ENCODE measurements at places on chromosomes 1 and 21.

DNA sequence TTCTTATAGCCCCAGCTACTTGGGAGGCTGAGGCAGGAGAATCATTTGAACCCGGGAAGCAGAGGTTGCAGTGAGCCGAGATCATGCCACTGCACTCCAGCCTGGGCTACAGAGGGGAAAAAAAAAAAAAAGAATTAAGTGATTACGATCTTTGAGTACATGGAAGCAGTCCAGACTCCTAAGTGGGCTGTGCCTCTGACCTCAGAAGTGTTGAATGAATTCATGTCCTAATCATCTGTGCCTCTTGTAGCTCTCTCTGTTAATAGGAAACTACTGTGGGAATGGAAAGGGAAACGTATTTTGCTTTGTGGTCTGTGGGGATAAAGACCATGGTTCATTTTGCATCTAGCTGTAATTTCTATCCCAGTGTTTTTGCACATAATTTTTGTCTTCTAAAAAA lies 8.4 kb upstream of the IVNS1ABP start:
- DNase-seq, result no peak

DNA sequence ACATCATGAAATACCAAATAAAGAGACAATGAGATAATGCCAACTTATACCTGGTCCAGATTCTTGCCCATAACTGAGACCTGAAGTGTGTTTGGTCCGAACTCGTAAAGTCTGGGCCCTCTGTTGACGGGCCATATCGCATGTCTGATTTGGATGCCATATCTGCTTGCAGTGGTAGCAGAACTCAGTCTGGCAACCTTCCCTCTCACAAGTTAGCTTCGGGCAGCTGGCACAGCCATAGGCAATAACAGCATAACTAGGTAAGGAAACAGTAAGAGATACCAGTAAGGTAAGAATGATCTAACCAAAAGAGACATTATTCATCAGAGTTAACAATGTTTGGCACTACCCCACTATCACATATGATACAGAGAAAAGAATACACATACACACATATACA lies 15.1 kb downstream of the RNF19B start:
- DNase-seq, result no peak

GRCh38 chr1:202085682-202086373 lies 36.9 kb upstream of the GPR37L1 start:
- no peak for DNase-seq

DNA sequence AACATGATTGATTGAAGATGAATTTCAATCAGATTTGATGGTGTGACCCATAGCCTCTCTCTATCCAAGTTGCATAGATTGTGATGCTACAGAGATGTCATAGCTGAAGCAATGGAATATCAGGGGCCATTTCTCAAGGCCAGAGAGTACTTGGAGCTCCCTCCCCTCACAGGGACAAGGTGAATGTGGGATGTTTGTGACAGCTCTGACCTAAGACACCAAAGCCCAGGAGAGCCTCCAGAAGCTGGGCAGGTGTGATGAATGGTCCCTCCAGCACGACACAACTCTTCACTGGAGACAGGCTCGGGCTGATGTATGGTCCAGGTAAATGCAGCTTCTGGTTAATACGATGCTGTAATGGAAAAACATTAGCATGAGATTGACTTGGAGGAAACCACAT lies 101.0 kb upstream of the ZC3H12A start:
- DNase-seq, result no peak

DNA sequence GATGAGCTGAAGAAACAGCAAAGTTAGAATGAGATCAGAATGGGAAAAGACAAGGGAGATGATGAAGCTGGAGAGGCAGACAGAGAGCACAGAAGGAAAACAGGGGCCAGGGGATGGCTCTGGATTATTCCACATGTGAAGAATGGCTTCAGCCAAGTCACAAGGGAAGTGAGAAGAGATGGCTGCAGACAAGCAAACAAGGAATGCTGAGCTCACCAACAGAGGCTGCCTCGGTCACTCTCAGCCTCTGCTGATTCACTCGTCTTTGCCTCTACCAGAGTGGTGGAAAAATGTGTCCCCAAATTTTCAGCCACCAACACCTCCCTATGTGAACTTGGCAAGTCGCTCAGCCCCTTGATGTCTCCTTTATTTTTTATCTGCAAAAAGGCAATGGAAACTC lies 46.7 kb downstream of the TRABD2B start:
- no peak for DNase-seq

GRCh38 chr1:12810691-12811408 lies 19.7 kb downstream of the PRAMEF1 start:
- no peak for DNase-seq

- no peak for DNase-seq
Observed at GRCh38 chr1:185279571-185279970, 37.5 kb downstream of the IVNS1ABP start.

DNA sequence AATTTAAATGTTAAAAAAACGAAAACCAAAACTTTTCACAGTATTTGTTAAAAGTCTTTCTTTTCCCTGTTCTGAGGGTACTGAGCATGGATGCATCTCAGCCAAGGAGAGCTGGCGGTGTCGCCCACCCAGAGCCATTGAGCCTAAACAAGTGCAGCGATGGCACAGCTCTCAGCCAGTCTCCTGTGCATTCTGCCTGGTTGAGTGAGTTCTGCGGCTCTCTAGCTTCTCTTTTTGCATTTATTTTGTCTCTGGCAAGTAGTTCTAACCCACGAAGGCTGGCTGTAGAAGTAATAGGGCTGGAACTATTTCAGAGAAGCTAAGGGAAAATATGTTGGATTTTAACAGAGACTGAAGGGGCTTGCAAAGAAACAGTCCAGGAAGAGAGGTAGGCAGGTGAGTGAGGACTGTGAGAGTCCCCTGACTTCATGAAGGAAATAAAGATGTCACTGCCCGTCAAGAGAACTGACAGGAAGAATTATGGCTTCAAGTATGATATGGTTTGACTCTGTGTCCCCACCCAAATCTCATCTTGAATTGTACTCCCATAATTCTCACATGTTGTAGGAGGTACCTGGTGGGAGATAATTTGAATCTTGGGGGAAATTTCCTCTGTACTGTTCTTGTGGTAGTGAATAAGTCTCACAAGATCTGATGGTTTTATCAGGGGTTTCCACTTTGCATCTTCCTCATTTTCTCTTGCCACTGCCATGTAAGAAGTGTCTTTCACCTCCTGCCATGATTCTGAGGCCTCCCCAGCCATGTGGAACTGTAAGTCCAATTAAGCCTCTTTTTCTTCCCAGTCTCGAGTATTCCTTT lies 35.7 kb upstream of the LIN9 start:
- no peak for DNase-seq

DNA sequence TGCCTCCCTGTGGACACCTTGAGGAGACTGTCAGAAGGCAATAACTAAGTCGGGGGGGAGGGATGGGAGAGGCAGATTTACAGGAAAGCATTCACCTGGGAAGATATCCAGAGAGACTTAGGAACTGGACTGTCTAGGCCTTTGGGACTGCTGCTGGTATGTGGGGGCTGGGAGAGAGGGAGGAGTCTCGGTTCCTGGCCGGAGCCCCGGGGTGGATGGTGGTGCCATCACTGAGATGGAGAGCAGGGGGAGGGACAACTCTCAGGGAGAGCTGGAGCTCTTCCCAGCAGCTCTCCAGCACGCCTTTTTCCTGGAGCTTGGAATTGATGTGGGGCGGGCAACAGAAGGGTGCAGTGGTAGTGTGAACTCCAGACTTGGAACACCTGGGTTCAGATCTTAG lies 22.1 kb downstream of the PTPRF start:
- no peak for DNase-seq

GRCh38 chr1:41574842-41575241 lies 90.4 kb upstream of the EDN2 start:
- no peak for DNase-seq

DNA sequence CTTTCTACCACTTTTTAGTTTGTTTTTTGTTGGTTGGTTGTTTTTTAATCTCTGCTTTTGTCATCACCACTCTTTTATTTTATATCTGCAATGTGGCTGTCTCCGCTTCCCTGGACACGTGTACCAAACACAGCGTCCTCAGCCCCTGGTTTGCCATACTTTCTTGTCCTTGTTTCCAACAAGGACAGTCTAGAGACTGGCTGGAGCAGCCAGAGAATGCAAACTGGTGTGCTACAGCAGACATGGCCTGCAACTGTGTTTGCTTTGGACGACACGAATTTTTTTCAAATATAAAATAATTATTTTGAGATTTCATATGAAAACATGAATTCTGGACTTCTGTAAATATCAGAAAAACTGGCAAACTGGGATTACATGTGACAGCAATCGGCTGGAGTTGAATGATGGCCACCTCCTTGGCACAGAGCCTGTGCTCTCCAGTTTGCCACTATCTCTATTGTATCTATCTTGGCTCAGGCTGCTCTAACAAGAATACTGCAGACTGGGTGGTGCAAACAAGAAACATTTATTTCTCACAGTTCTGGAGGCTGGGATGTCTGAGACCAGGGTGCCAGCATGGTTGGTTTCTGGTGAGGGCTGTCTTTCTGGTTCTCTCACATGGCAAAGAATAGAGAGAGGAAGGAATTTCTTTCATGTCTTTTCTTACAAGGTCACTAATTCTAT lies 34.6 kb upstream of the POU2F1 start:
- DNase-seq, result no peak

DNA sequence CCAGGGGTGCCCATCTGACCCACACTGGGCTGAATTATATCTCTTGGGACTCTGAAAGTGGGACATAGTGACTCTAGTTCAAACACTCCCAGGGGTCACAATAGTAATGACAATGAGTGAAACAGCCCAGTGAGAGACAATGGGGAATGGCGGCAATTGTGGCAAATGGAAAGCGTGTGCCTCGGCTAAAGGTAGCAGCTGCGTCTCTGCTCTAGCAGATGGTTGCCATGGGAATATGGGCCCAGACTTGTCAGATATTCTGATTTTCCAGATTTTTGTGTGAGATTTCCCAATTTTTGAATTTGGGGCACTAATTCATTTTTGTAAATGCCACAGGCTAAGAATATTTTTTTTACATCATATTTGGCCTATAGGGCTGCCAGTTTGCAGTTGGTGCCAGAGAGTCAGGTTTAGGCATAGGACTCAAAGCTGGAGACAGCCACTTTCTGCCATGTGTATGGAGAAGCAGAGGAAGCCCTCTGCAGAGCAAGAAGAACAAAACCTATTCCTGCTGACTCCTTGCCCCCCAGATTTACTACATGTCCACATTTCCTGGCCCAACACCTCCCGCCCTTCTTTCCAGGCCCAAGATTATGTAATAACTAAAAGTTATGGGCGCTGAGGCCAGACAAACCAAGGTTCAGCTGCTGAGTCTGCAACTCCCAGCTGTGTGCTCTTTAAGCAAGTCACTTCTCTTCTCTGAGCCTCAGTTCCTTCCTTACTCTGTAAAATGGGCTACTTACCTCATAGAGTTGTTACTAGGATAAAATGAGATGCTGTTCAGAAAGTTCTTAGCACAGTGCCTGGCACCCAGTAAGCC lies 21.6 kb upstream of the PTP4A2 start:
- DNase-seq, result no peak

DNA sequence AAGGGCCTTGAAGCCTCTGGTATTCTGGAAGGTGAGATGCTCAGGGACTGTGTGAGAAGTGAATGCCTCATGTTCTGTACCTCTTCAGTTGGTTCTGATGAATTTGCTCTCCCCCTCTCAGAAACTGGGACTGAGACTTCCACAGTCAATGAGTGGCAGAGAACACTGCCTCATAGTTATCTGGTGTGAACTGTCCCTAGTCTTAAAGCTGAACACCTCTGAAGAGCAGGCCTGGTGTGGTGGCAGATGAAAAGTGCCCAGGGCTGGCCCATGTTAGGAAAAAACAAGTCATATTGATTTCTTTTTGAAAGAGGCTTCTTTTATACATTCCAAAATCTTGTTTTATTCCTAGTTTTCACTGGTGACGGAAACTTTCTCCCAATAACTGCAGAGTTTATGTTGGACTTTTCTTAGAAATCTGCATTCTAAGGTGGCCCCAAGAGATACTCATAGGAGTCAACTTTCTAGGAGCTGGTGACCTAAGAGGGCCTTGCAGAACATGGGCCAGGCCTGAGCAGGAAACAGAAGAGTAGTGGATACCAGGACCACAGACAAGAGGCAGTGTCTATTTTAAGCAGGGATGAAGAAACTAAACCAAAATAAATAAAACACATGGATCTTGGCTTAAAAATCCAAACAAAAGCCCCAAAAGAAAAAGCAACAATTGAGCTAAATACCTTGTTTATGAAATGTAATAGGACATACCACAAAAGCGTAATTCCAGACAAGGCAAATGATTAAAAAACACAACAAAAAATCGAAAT lies 19.5 kb downstream of the DUSP10 start:
- DNase-seq, result no peak

GRCh38 chr1:12615865-12616708 lies 1.9 kb downstream of the DHRS3 start:
- DNase-seq, result no peak

- DNase-seq, result no peak
Observed at GRCh38 chr1:206873603-206874188, 8.3 kb downstream of the IL20 start.

DNA sequence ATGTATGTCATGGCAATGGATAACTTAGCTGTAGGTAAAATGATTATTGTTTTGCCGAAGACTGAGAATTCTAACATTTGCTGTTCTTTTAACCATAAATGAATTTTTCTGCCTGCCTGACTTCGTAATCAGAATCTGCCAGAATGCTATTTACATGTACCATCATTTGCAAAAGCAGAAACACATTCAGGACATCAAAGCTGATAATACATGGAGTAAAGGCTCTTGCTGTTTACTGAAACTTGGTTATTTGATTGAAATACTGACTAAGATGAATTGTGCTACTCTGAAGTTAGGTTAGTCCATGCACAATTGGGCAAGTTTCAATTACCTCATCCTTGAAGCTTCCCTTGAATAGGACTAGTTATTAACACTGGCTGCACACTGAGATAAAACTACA lies 293.8 kb downstream of the PLA2G4A start:
- DNase-seq, result no peak

- DNase-seq, result no peak
Observed at GRCh38 chr1:62352387-62352786, 33.2 kb upstream of the KANK4 start.

GRCh38 chr1:232622981-232623380 lies 7.0 kb downstream of the SIPA1L2 start:
- DNase-seq, result no peak

GRCh38 chr1:237098541-237098940 lies 56.6 kb downstream of the RYR2 start:
- DNase-seq, result no peak

DNA sequence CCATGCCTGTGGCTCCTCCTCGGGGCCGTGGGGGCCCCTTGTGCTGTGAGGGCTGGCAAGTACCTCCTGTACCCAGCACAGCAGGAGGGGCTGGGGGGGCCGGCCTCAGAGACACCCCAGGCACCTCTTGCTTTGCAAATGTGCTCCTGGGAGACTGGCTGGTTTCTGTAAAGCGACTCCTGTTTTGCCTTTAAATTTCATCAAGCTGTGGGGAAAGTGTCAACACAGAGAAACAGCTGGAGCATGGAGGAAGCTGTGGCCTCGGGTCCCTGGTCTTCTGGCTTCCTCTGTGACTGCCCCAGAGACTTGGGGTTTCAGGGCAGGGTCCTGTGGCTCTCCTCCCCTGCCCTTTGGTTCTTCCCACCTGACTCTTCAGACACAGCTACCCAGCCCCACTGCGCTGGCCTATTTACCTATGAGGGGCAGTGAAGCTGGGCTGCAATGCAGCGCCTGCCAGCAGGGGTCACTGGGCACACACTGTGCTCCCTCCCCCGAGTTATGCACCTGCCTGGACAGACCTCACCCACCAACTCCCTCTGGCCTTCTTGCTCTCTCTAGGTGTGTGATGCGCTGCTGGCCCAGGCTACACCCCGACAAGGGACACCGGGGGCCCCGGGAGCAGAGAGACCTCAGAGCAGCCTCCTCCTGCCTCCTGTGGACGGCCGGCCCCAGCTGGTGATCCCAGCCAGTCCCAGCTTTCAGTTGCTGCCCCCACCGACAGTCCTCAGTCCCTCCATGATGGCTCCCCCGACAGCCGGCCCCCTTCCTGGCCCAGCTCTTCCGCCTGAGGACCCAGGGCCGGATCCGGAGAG lies 17.6 kb upstream of the PEX10 start:
- DNase-seq, result no peak

Measured in stimulated activated CD8-positive, alpha-beta memory T cell treated with anti-CD3 and anti-CD28 coated beads, Interleukin-15, amount 100 ng/mL, for 4 hours (primary cell).